ENCODE measurements at places on chromosomes 3 and 15. TPM values are rescaled to one million over a fixed set of nuclear protein-coding genes. Genes with fewer than 3 reads are reported as not detected.

The SNRPA1 gene
- 9.5 TPM for total RNA-seq

The GOLGA8A gene
- total RNA-seq: 2.9 TPM

The GHSR gene
- not detected for total RNA-seq

The INSYN1 gene
- 3.8 TPM for total RNA-seq

The CAPN3 gene
- 1.9 TPM for total RNA-seq

The SLC35A5 gene
- 25.5 TPM for total RNA-seq

The UPK1B gene
- 14.3 TPM for total RNA-seq

The EIF2B5 gene
- total RNA-seq: 21.8 TPM

The NRG4 gene
- not detected for total RNA-seq

The MYO5A gene
- 14.7 TPM for total RNA-seq

The TMCO5A gene
- total RNA-seq: not detected

The ZPLD1 gene
- 1.1 TPM for total RNA-seq

The FBXO40 gene
- not detected for total RNA-seq

Data from mesangial cell (primary cell).